CD4-positive, alpha-beta T cell treated with Interleukin-4 for 1 hour (primary cell): ENCODE measurements at places on chromosomes 5 and 9.

DNA sequence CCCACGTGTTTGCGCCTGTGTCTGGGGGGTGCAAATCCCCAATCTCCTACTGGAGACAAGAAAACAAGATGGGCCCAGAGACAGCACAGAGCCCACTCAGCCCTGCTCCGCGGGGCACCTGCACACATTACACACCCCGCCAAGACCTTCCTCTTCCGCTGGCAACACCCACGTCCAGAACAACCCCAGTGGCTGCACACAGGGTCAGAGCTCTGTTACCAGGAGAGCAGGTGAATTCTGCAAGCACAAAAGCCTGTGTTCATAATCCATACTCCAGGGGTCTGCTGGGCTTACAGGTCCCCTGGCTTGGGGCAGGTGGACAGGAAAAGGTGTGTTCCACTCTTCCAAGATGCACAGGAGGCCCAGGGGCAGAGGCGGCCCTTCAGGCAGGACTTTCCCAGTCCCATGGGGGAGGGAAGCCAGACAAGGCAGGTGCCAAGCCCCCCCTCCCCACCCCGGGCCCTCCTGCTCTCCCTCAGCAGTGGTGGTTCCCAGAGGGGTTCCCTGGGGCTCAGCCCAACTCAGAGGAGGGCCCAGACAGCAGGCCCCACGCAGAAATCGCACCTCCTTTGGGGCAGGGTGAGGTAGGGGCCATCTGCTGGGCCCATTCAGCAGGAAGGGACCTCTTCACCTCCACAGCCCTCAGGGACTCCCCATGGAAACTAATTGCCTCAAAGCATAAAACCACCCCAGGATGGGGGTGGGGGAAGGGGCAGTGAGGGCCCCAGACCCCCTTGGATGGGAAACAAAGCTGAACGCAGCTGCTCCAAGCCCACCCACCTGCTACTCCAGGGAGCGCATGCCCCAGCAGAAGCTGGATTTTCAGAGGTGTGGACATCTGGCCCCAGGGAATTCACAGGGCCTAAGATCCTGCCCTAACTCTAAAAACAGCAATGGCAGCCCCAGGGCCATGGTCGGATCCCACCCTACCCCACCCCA, 105.3 kb downstream of the VAV2 start:
- DNase-seq, result no peak

DNA sequence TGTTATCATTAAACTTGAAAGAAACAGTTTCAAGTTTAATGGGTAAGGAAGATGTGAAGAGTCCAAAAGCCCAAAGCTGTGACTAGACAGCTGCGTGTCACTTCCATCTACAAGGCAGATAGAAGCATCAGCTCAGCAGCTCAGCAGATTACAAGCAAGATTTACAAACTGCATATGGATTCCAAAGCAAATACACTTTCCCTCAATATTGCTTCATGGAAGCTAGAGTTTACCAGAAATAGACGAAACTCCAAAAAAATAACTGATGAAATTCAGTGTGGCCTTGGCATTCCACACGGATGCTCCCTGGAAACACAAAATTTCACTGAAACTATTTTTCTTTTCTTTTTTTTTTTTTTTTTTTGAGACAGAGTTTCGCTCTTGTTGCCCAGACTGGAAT, 17.9 kb downstream of the MYO10 start:
- no peak for DNase-seq

- peak; percentile 90 for DNase-seq
These were observed at the start of gene GADD45G for GRCh38 chr9:89604729-89605464. TSS of gene GADD45G (plus strand) at chr9:89605012. CDS start at chr9:89605122, 110 bp downstream.

DNA sequence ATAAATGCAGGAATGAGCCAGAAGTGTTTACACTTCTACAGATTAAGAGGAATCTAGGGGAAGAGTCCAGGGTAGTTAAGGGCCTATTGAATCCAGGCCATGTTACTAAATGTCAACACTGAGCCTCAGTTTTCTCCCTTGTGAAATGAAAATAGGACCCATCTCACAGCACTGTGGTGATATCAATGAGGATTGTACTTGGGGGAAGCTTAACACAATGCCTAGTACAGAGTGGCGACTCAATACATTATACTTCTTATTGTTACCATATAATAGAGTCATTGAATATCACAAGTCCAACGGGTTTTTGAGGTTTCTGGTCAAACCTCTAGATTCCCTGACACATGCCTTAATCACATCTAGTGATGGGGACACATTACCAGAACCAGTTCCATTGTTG, 4.6 kb downstream of the TRUB2 start:
- no peak for DNase-seq
